Esophagus muscularis mucosa (tissue), 4 donors: ENCODE measurements at places on chromosomes 11 and 22. TPM values are rescaled to one million over a fixed set of nuclear protein-coding genes. Genes with fewer than 3 reads are reported as not detected.

The PANX2 gene
- 0.42 TPM for total RNA-seq

The TMPRSS13 gene
- total RNA-seq = not detected

The TIGD3 gene
- not detected for total RNA-seq

The OR5P2 gene
- total RNA-seq = not detected

The HYLS1 gene
- 4.2 TPM for total RNA-seq

The CABP7 gene
- 0.99 TPM for total RNA-seq

The MTCH2 gene
- 32.5 TPM for total RNA-seq

The CYB561A3 gene
- 34.3 TPM for total RNA-seq

The PTPRCAP gene
- total RNA-seq = 4.6 TPM

The ALDH3B1 gene
- total RNA-seq = 13.7 TPM

The PAX6 gene
- total RNA-seq = not detected

The MEI1 gene
- 0.46 TPM for total RNA-seq

The TBX10 gene
- not detected for total RNA-seq

The ASPHD2 gene
- 1.1 TPM for total RNA-seq

The CRYBA4 gene
- not detected for total RNA-seq

The NXPE1 gene
- not detected for total RNA-seq

The TMEM191C gene
- total RNA-seq = 5.1 TPM

The CRYBB2 gene
- total RNA-seq = not detected

The NAV2 gene
- total RNA-seq = 21.9 TPM

The FOSL1 gene
- total RNA-seq = 3.2 TPM

The KRTAP5-3 gene
- total RNA-seq = not detected

The BAIAP2L2 gene
- 0.13 TPM for total RNA-seq

The HTR3B gene
- total RNA-seq = not detected

The FAM227A gene
- 0.33 TPM for total RNA-seq

The MMP8 gene
- total RNA-seq = not detected

The CABP2 gene
- total RNA-seq = not detected

The TMEM151A gene
- 0.50 TPM for total RNA-seq

The NEU3 gene
- 6.7 TPM for total RNA-seq

The FDXACB1 gene
- 0.83 TPM for total RNA-seq

The DKK3 gene
- 94.3 TPM for total RNA-seq

The BEST1 gene
- total RNA-seq = 4.0 TPM

The KRTAP5-9 gene
- total RNA-seq = not detected

The OR6A2 gene
- total RNA-seq = not detected

The XKR3 gene
- total RNA-seq = not detected

The INCENP gene
- total RNA-seq = 14.2 TPM

The RAC2 gene
- 7.9 TPM for total RNA-seq

The RPS13 gene
- total RNA-seq = 1,323 TPM

The AP1B1 gene
- 56.3 TPM for total RNA-seq

The APOL4 gene
- total RNA-seq = 1.5 TPM

The PRPF19 gene
- 62.7 TPM for total RNA-seq

The PKP3 gene
- 1.1 TPM for total RNA-seq

The SHANK2 gene
- 10.8 TPM for total RNA-seq

The ZNF215 gene
- under 0.01 TPM for total RNA-seq

The LUZP2 gene
- total RNA-seq = not detected

The C11orf52 gene
- total RNA-seq = 6.9 TPM

The NPTXR gene
- total RNA-seq = 8.8 TPM

The KCNK4 gene
- not detected for total RNA-seq

The PGR gene
- 11.3 TPM for total RNA-seq

The FADS3 gene
- total RNA-seq = 42.4 TPM

The ANKK1 gene
- 0.83 TPM for total RNA-seq

The PGA3 gene
- total RNA-seq = not detected

The DMC1 gene
- total RNA-seq = 6.5 TPM

The MRGPRX4 gene
- not detected for total RNA-seq

The SMIM35 gene
- not detected for total RNA-seq

The PRR14L gene
- 21.6 TPM for total RNA-seq

The CCDC83 gene
- not detected for total RNA-seq

The LIF gene
- total RNA-seq = 0.19 TPM

The ACTN3 gene
- total RNA-seq = not detected
